Activated naive CD4-positive, alpha-beta T cell (primary cell): ENCODE measurements at places on chromosomes 3 and 15.

DNA sequence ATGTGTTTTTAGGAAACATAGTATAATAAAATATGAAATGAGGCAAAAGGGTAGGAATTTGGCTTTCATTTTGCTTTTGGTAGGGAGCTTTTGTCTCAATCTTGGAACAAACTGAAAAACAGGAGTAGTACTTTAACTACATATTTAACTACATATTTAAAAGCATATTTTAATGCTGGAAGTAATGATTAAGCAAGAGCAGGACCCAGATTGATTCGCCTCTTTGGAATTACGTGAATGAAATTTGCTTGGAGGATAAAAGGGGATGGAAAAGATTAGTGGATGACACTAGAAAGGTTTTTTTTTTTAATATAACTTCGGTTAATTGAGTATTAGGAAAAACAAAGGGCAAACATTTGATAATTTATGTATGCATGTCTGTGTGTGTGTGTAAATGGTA lies 11.2 kb upstream of the TMEM212 start:
- no peak for DNase-seq

DNA sequence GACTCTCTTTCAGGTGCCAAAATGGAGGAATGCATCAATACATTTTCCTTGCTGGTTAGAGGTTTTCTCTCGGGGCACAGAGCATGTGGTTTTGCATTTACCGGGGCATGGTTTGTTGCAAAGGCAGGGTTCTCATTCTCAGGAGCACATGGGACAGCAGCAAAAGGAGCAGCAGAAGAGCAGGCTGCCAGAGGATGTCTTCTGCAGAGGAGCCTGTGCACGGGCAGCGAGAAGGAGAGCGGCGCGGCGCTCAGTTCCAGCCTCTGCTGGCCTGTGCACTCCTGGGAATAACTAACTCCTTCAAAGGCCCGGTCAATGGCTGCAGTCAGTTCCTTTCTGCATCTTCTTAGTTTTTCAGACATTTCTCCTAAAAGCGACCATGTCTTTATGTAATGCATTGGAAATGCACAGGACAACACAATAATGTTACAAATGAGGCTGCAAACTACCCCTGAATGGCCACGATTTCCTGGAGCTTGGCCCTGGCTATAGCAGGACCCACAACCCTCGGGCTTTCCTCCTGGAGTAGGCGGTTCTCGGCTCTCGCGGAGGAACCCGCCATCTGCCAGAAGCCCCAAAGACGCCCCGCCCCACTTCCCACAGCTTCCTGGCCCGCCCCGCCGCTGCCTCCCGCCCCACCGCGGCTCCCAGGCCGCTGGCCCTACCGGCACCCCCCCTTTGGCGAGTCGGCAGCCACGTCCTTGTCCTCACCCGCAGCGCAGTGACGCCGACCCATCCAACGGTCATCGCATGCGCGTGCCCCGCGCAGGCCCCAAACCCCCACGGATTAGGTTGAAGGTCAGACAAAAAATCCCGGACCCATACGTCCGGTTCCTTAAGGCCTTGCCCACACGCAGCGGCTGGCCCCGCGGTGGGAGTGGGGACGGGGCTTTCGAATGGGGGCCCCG lies at the start of gene C3orf62:
Gene C3orf62, minus strand, starts transcription at position 758 of the 908 bp plus-strand sequence. Its CDS starts 360 bp downstream, at position 398.
- peak; percentile 55 for DNase-seq

- DNase-seq = no peak
Observed at GRCh38 chr3:89179355-89180001, 72.1 kb downstream of the EPHA3 start.

GRCh38 chr15:94231723-94232468 lies 535 bp downstream of the MCTP2 start:
- no peak for DNase-seq

GRCh38 chr15:82393671-82394070 lies 35.9 kb upstream of the GOLGA6L9 start:
- DNase-seq = no peak

DNA sequence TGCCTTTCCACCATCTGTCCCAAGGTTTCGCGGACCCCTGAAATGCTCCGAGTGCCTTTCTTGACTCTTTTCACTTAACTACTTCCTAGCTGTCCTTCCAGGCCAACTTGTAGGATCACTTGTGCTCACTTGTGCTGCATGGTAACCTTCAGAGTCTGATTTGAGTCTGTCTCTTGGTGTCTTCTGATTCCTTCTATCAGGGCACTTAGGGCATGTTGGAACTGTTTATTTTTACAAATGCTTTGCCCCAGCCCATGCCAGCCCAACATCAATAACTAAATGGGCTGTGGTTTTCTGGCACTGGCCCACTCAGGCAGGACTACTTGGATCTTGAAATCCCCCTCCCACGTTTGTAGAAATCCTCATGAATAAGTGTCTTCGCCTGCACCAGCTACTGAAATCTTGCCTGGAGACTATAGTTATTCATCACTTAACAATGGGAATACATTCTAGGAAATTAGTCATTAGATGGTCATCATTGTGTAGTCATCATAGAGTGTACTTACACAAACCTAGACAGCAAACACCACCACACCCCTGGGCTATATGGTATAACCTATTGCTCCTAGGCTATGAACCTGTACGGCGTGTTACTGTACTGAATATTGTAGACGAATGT lies 123.1 kb upstream of the STRIT1 start:
- no peak for DNase-seq

GRCh38 chr15:91855684-91856489 lies 2.4 kb downstream of the SLCO3A1 start:
- DNase-seq = no peak

- DNase-seq = no peak
Observed at GRCh38 chr3:194830401-194830800, 144.7 kb downstream of the FAM43A start.

- DNase-seq = no peak
Observed at GRCh38 chr15:52483707-52484106, 45.0 kb downstream of the MYO5A start.

DNA sequence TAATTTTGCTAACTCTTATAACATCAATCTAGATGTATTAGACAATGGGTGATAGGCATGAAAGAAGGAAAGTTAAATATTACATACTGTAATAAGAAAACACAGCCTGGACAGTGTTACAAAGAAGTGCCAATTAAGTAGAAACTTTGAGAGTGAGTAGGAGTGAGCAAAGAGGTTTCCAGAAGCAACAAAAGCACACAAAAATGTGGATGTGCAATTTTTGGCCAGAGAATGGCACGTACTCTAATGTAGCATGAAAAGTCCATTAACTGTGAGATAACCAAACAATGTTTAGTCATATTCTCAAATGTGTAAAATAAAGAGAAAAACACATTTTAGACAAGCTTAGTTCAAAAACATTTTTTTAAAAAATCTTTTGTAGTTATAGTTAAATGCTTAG lies 567.3 kb downstream of the ROBO1 start:
- DNase-seq = no peak

- DNase-seq = peak; percentile 15
Observed at GRCh38 chr3:169813757-169814517, 1.2 kb upstream of the LRRC34 start.

GRCh38 chr15:48627260-48627940 lies 18.1 kb downstream of the FBN1 start:
- DNase-seq = no peak

- DNase-seq = no peak
Observed at GRCh38 chr3:143849854-143850549, 1.7 kb upstream of the SLC9A9 start.

DNA sequence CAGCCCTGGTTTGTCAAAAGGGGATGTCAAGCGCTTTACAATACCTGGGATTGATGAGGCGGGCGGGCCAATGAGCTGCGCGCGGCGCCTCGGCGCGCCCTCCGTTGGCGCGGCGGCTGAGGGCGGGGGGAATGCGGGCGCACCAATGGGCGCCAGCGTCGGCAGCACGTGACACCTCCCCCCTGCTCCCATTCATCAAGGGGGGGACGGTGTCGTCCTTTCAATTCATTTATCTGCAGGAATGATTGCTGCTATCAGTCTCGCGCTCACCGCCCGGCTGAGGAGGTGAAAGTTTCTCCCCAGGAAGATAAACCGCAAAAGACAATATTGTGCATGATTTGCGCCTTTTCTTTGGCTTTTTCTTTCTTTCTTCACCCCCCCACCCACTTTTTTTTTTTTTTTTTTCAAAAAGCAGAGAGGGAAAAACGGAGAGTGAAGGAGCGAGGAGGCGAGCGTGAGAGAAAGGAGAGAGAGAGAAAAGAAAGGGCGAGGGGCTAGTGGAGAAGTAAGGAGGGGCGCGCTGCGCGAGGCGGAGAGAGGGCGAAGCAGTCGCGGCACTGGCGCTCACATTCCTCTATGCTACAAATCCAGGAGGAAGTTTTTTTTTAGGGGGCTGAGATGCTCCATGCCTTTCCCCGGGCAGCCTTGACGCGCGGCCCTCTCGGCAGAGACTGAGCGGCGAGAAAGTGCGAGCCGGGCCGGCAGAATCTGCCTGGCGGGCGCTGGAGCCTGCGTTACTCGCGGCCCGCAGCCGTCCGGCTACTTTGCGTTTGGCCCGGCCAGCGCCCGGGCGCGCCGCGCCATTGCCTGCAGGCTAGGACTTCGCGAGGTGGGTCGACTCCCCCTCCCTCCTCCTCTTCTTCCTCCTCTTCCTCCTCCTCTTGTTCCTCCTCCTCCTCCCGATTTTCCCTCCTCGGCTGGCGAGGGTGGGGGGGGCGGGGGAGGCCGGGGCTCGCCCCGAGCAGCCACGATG lies at the start of gene ZIC1:
Gene ZIC1, plus strand, starts transcription at position 223 of the 973 bp plus-strand sequence. Its CDS starts 748 bp downstream, at position 971.
- no peak for DNase-seq

- DNase-seq = no peak
Observed at GRCh38 chr3:195042743-195043606, 228.0 kb downstream of the XXYLT1 start.

DNA sequence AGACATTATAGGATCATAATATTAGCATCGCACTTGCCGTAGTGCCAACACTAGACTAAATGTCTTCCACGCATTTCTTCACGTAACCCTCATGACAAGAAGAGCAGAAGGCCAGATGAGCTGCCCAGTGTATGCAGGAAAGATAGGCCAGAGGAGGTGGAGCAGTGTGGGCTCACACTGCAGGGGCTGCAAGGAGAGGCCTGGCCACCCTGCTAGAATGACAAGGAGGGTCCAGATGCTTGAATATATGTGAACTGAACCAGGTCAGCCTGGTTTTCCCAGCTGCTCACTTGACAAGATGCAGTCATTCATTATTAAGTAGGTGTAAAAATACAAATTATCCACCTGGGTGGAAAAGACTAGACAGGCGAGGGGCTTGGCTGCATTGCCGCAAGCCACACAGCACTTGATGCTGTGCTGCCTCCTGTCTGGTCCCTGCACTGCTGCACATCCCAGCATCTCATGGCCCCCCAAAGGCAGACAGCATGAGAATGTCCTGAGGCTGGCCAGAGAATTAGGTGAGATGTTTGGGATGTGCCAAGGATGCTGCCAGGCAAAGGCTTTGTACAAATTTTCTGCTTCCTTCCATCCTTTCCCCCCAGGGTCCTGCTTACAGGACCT lies 115.2 kb downstream of the NTRK3 start:
- DNase-seq = no peak

DNA sequence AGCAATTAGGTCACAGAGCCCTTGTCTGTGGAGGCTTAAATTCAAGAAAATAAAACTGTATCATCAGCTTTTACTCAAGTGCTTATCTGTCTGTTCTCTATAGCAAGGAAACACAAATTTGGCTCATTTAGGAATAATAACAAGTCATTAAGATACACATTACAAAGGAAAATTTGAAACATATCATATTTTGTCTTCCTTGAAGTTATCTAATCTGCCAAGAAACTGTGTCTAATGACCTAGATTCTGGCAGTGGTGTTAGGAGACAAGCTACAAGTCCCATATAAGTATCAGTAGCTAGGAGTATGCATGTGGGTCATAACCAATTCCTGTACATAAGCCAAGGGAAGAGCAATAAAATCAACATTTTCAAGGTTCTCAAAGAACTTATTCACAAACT lies 108.2 kb upstream of the SETMAR start:
- no peak for DNase-seq

DNA sequence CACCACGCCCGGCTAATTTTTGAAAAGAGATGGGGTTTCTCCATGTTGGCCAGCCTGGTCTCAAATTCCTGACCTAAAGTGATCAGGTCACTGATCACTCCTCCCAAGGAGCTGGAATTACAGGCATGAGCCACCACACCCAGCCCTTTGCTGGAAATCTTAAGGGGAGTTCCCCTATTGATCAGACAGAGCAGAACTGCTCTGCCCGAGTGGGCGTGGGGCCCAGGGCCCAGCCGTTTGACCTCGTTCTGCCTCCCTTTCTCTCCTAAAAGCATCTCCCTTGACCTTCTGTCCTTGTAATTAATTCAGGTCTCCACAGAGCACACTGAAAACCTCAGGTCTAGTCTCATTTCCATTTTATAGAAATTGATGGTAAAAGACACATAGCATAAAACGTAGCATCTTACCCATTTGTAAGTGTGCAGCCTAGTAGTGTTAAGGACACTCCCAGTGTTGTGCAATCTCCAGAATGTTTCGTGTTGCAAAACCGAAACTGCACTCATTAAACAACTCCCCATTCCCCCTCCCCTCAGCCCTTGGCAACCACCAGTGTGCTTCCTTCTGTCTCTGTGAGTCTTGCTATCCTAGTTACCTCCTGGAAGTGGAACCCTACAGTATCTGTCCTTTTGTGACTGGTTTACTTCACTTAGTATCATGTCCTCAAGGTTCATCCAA lies 89.3 kb downstream of the SLCO3A1 start:
- no peak for DNase-seq

- DNase-seq = no peak
Observed at GRCh38 chr3:133851931-133852330, 43.8 kb downstream of the RAB6B start.

DNA sequence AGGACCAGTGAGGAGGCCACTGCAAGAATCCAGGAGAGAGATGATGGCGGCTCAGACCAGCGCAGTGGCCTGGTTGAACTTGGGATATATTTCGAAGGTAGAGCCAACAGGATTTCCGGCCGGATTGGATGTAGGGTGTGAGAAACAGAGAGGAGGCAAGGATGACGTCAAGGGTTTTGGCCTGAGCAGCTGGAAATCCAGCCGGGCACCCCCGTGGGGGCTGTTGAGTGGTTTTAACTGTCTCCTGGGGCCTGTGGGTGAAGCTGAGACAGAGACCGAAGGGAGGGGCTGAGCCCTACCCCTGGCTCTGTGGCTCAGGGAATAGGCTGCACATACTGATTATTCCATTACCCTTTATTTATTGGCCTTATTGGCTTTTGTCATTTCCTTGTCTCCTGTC lies 45.7 kb downstream of the EXOG start:
- no peak for DNase-seq

GRCh38 chr3:48949376-48949717 lies 30.7 kb downstream of the ARIH2 start:
- no peak for DNase-seq

DNA sequence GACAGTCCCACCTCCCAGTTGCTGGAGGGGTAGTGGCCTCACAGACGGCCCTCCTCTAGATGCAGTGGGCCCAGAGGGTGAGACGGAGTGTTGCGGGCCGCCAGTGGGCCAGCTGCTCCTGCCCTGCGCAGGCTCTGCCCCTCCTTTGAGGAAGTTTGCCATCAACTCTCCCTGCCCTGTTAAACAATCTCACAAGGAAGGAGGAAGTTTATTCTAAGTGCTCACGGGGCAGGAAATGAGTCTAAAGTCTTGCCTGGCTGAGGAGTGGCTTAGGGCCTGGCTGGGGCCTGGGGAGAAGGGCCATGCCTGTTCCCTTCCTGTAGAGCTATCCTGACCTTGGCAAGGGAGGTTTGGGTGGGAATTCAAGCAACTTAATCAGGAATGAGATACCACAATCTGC lies at the start of gene FAM3D:
Gene FAM3D, minus strand, starts transcription at position 92 of the 400 bp plus-strand sequence. CDS start 11,211 bp downstream, outside the sequence.
- DNase-seq = no peak
